GM23248 (cell line): ENCODE measurements at places on chromosomes 12 and 14. TPM values are rescaled to one million over a fixed set of nuclear protein-coding genes. Genes with fewer than 3 reads are reported as not detected.

Gene PRB2
- total RNA-seq, result not detected in 2 replicates

Gene COPS7A
- 94.5 and 123 TPM in 2 replicates for total RNA-seq

Gene KIAA0586
- 13.2 and 16.8 TPM in 2 replicates for total RNA-seq

Gene AMN
- total RNA-seq, result not detected in 2 replicates
